ENCODE measurements at places on chromosomes 1 and 21. TPM values are rescaled to one million over a fixed set of nuclear protein-coding genes. Genes with fewer than 3 reads are reported as not detected.
A peak's percentile ranks its signal among the peaks of the same experiment; 100 is the strongest.

DNA sequence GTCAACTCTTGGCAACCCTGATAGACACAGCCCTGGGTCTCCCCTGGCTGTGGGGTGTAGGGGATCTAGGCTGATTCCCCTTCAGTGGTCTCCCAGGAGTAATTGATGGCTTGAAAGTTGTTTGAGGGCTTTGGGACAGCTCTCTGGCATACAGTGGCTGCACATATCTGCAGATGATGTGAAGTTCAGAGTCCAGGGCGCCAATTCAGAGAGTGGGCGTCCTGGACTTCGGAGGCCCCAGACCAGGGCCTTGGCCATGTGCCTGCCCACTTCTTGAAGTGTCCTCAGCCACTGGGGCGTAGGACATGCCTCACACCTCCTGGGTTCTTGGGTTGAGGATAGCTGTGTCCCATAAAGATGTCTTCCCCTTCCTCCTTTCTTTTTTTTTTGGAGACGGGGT, 2.6 kb downstream of the INAVA start:
- DNase-seq = no peak

DNA sequence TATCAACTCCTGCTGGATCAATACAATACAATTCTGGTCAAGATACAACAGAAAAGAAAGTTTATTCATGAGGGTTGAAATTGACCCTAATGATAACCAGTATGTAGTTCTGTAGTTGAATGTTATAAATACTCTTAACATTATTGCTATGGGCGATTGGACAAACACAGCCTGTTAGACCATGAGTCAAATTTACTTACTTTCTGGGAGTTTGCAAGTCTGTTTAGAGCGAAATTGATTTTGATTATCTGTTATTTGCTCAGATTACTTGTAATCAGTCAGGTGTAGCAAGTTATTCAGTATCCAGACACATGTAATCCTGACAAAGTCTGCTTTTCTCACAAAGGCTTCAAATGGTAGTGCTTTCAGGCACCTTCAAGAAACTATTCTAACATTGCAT, 216.6 kb upstream of the B3GALT2 start:
- no peak for DNase-seq

DNA sequence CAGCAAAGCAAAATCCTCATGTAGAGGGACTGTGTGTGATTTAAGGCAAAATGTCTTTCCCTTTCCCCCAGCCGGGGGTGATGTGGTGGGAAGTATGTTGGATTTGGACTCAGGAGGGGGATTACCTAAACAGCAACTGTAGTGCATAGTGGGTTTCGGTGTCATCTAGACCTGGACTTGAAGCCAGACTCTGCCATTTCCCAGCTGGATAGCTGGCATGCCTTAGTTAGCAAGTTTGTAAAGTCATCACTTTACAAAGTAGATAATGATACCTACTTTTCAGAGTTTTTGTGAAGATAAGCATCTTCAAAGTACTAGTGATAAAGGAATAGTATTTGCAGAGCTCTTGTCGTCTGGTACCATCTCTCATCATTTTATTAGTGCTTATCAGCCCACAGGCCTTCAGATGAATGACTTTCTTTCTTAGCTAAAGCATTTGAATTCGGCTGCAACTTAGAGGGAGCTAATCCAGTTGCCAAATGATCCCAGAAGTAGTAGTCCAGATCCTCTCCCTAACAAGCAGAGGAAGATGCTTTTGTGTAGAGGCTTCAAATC, 56.2 kb upstream of the ROR1 start:
- no peak for DNase-seq

GRCh38 chr1:196593955-196594354, 14.3 kb downstream of the KCNT2 start:
- no peak for DNase-seq

DNA sequence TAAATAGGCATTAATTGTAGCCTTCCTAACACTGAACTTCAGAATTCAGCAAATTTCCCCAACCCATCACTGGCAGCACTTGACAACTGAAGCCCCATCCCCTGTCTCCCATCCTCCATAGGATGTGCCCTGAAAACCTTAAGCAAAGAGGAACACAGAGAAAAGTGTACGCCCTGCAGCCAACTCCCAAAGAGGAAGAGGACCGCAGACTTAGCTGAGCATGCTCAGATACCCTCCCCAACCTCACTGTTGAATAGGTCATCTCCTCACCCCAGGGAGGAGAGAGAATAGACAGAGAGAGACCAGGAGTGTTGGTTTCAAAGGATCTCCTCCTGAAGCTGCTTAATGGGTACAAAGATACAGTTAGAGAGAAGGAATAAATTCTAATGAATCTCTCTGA, 50.5 kb downstream of the CD2 start:
- no peak for DNase-seq

GRCh38 chr1:99173900-99174299, 90.4 kb upstream of the PLPPR4 start:
- no peak for DNase-seq

DNA sequence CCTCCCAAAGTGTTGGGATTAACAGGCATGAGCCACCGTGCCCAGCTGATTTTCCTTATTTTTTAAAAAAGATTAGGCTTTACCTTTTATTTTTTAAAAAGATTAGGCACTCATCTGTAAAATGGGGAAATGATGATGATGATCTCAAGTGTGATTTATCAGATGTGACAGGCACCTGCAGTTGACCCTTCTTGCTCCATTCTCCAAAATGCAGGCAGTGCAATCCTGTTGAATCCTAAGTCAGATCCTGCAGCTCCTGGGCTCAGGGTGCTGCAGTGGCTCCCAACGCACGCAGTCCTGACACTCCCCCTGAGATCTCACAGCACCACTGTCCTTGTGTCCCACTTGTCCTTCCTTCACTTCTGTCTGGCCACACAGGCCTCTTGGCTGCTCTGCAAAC, 257.3 kb upstream of the KAZN start:
- no peak for DNase-seq

GRCh38 chr1:21550097-21550496, 40.9 kb downstream of the ALPL start:
- no peak for DNase-seq

- DNase-seq = no peak
These were observed 13.9 kb downstream of the TSSK3 start for GRCh38 chr1:32376199-32376598.

GRCh38 chr21:39182484-39183271, 573 bp downstream of the PSMG1 start:
- DNase-seq = no peak

- peak; percentile 14 for DNase-seq
These were observed 229.2 kb upstream of the CAMK1G start for GRCh38 chr1:209354111-209354839.

DNA sequence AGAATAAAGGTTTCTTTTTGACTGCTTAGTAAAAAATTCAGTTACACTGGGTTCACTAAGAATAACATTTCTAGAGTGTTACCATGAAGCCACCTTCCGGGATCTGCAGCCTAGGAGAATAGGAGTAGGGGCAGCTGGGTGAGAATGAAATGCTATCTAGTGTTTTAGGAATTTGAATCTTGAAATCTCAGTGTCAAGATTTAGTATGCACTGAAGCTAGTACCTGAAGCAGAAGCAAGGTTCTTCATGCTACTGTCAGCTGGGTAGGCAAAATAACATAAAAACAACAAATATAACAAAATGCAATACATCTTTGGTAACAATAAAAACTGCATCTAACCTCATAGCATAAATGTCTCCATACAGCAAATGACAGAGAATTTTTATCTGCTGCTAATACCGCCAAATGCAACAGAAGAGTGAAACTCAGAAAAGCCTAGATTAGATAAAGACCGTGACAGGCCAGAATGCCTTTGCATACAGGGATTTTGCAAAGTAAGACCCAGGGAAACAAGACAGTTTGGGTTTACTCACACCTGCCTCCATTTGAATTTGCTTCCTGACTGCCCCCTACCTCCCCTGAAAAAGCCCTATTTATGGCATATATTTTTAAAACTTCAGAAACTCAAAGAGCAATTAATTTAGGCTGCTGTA, 58.2 kb downstream of the GADD45A start:
- no peak for DNase-seq

DNA sequence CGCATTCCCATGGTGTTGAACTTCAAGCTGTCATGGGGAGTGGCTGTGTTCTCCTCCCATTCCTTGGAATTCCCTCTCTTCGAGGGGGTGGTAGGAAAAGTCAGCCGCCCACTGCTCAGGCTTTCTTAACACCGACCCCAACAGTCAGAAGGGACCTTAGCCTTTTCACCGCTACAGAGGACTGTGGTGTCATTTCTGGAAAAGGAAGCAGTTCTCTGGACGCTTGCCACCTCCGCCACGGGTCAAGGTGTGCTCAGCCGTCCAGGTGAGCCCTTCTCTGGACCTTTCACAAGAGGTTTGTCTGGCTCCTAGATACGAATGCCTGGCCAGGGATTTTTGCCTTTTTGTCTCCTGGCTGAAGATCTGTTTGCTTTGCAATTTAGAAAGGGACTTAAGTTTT, 31.8 kb downstream of the CLIC6 start:
- no peak for DNase-seq

GRCh38 chr1:39361446-39361845, 130.0 kb upstream of the BMP8A start:
- no peak for DNase-seq

- DNase-seq = no peak
These were observed 98.5 kb downstream of the MRPL37 start for GRCh38 chr1:54298284-54299033.

GRCh38 chr1:232422898-232423297, 207.0 kb downstream of the SIPA1L2 start:
- DNase-seq = no peak

- no peak for DNase-seq
These were observed 15.1 kb upstream of the PCP4 start for GRCh38 chr21:39852021-39852721.

DNA sequence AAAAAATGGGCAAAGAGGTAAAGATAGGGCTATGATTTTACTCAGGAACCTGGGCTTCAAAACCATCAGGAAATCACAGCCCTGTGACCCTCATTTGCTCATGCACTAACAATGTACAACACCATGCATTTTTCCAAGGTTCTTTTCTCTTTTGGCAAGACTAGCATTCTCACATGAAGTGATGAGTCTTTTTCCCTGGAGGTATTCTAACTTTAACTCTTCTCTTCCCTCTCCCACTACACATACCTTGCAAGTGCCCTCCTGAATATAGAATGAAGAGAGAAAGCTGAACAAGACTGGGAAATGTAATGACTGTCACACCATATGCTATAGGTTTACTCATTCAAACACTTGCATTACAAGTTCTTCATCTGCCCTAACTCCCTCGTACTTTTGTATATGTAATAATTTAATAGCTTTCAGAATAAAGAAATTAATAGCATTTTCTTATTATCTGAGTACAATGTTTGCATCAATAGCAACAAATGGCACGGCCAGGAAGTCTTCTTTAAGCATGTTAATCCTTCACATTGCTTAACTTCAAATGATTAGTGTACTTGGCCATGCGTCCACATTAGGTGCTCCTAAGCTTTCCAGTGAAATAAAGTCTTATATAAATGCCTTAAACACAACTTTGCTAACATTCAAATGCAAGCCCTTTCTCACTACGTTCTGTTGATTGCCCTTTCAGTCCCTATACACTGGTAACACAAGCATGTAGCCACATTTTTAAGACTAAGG, 1.8 kb downstream of the NIBAN1 start:
- no peak for DNase-seq

- no peak for DNase-seq
These were observed 172.5 kb downstream of the TRABD2B start for GRCh38 chr1:47824716-47825115.

- no peak for DNase-seq
These were observed 49.7 kb upstream of the SLC2A1 start for GRCh38 chr1:43008115-43009060.

DNA sequence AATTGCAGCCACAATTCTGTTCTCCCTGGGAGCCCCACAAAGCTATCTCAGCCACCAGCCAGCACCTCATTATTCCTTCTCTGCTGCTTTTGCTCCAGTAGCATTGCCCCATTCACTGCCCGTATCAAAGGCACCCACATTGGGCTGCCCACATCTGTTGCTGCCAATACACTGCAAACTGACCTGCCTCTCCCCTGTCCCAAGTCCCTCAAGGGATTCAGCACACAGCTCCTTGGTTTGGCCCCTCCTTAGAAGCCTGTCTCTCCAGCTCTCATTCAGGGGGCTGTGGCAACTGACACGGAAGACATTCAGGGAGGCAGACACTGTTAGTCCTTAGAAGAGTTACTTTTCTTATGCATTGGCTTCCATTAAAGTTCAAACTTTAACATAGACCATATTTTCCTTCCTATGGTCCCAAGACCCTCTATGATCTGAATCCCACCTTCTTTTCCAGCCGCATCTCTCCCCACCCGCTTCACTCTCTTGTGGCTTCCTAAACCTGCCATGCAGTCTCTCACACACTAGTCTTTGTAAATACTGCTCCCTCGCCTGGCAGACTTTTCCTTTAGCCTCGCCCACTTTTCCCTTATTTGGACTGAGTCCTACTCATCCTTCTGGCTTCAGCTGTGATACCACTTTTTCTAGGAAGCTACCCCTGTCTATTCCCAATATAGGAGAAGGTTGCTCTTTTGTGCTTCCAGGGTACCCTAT, 19.3 kb upstream of the KLHDC8A start:
- no peak for DNase-seq

DNA sequence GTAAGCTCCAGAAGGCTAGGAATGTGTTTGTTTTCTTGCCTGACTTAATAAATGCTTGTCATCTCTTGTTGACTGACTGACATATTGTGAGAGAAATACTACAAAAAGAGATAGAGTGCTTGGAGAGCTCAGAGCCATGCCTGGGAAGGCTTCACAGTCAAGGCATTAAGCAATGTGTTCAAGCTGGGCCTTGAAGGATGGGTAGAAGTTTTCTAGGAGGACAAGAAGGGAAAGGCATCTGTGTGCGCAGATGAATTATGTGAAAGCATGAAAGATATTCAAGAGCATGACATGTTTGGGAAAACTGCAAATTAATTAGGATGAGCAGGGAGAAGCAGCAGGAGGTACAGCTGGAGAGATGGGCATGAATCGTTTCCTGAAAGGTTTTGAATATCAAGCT, 5.6 kb downstream of the SLAMF8 start:
- no peak for DNase-seq

DNA sequence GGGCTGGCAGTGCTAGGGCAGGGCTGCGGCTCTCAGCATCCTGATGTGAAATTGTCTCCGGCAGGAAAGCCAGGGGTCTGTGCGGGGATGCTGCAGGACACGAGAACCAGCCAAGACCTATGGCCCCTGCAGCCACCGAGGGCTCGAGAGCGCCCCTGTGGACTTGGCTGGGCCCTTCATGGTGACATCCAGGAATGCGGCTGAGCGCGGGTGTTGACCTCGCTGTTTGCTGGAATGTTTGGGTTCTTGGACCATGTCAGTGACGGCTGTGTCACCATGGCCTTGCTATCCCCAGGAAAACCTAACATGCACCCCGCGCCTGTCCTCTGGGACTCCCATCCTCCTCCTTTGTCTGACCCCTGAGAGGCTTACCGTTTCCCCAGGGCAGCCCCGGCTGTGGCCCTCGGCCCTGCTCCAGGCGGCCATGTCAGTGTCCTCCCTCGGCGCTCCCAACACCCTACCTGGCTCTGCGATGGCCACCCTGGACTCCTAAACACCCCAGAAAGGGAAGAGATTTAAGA, 14.3 kb upstream of the C1orf174 start:
- DNase-seq = no peak

- DNase-seq = no peak
These were observed 52.4 kb upstream of the SYT14 start for GRCh38 chr1:209885403-209886218.

The RAP1GAP gene
- 0.23 TPM for total RNA-seq

The NASP gene
- total RNA-seq = 251 TPM

The FCRL5 gene
- total RNA-seq = not detected

The TEDDM1 gene
- not detected for total RNA-seq

The XKR8 gene
- total RNA-seq = 5.8 TPM

The ZBTB48 gene
- 34.5 TPM for total RNA-seq
